ENCODE measurements at places on chromosomes 12 and 14.

DNA sequence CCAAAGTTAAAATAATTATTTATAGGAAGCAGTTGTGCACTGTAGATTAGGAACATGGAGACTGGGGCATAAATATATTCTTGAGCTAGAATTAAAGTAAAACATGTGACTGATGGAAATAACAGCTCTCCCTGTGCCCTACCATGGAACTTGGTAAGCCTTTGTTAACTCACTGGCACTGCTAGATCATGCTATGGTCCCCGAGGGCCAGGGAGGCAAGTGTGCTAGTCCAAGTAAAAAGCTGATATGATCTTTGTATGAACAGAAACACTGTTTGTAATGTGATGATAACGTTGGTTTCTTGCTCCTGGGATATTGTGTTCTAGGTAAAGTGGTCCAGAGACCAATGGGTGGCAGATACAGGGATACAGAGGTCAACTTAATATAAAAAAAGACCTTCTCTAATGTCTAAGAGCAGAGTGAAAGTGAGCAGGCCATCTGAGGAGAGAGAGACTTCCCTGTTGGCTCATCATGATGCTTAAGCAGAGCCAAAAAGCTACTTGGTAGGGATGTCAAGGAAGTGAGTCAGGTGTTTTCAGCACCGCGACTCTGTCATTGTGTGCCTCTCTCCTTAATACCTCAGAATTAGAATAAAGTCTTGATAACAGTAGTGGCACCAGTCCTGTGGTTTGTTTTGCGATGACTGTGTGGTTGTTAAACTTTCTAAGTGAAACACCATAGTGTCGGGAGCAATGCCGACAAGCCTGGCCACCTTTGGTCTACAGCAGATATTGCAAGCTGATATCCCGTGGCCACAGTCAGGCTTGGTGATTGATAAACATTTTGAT, 27.6 kb downstream of the BICD1 start:
- DNase-seq = no peak

GRCh38 chr14:76786601-76787000, 25.3 kb downstream of the VASH1 start:
- no peak for DNase-seq

DNA sequence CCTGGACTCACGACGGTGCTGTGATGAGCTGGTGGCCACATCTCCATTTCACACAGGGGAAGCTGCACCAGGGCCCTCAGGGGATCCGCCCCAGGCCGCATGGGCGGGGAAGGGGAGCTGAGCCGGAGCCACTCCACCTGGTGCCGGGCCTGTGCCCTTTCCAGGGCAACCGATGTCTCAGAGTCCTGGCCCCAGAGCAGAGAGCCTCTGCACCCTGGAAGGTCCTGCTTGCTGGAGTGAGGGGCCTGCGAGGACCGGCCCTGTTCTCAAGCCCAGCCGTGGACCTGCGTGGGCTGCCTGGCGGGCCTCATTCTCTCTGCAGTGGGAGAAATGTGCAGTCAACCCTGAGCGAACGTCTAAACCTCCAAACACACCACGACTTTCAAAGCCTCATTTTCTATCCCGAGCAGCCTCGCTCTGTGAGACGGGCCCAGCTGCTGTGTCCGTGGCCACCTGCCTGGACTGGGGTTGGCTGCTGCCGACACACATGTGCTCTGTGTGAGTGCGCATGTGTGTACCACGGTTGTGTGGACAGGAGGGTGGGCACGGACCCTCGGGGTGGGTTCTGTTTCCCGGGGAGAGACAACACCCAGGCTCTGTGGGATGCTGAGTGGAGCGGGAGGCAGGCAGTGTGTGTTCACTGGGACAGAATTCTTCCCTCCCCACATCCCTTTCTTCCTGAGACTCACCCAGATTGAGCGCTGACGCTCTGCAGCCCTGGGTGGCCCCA, 163.5 kb downstream of the KIF26A start:
- DNase-seq = no peak

DNA sequence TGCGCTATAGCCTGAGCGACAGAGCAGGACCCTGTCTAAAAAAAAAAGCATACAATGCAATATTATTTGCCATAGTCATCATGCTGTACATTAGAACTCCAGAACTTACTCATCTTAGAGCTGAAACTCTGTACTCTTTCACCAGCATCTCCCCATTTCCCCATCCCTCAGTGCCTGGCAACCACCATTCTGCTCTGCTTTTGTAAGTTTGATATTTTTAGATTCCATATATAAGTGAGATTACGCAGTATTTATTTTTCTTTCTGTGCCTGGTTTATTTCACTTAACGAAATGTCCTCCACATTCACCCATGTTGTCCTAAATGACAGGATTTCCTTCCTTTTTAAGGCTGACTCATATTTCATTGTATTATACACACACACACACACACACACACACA, 121.8 kb downstream of the BBS10 start:
- DNase-seq = no peak

- DNase-seq = no peak
Measured at GRCh38 chr12:50571786-50572185, 67.0 kb downstream of the DIP2B start.

DNA sequence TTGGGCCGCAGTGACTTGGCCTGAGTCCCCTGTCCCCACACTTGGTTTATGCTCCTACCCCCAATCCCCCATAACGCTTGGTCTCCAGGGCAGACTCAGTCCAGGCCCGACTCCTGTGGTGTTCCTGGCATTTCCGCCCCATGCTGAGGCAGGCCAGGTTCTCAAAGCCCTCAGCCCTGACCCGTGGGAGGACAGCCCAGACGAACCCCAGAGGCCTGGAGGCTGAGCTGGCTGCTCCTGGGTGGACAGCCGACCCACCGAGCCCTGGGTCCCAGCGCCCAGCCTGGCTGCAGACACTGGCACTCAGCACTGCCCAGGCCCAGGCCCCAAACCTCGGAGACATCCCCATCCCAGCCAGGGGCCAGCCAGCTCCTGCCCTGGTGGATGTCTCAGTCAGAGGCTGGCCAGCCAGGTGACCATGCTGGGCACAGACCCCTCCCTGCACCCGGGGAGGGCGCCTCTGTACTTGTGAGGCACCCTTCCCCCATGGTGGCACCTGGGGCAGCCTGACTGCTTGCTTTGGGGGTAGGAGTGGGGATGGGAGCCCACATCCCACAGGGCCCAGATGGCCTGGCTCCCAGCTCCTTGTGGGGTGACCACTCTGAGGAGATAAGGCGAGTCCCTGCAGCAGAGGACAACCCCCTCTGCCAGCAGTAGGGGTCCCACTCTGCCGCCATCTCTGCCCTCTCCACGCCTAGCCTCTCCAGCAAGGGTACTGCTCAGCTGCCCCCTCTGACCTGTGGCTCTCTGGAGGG, 1.4 kb downstream of the PLD4 start:
- DNase-seq = no peak

GRCh38 chr14:63465347-63465746, 77.8 kb downstream of the PPP2R5E start:
- no peak for DNase-seq

GRCh38 chr12:94025756-94026155, 122.6 kb upstream of the PLXNC1 start:
- DNase-seq = no peak

GRCh38 chr14:45089813-45090212, 5.9 kb downstream of the PRPF39 start:
- no peak for DNase-seq

All from nucleus accumbens (tissue), 56 donors.